Cardiac muscle cell (in vitro differentiated cells and primary cell): ENCODE measurements at places on chromosomes 1 and 21. TPM values are rescaled to one million over a fixed set of nuclear protein-coding genes. Genes with fewer than 3 reads are reported as not detected.

SPATA17 gene
- 1.2 TPM in 2 replicates for total RNA-seq

TMPRSS15 gene
- not detected in 2 replicates for total RNA-seq

HS2ST1 gene
- 16.6 and 19.0 TPM in 2 replicates for total RNA-seq

S100A4 gene
- total RNA-seq: 74.1 and 89.4 TPM in 2 replicates

OLIG2 gene
- total RNA-seq: 0.09 TPM in 1 of 2 replicates, not detected in the other

SIM2 gene
- not detected in 2 replicates for total RNA-seq

LAMC2 gene
- total RNA-seq: 0.32 and 0.42 TPM in 2 replicates
